Skin of body (tissue), 3 donors: ENCODE measurements at places on chromosomes 1 and 21.

- peak; percentile 24 for DNase-seq
Observed at GRCh38 chr1:27102707-27103468, 52.0 kb downstream of the SLC9A1 start.

- no peak for DNase-seq
Observed at GRCh38 chr1:239987103-239987745, 104.5 kb upstream of the FMN2 start.

GRCh38 chr1:6033986-6034749 lies 11.5 kb upstream of the KCNAB2 start:
- DNase-seq, result no peak

GRCh38 chr1:19113697-19114092 lies 96.4 kb downstream of the UBR4 start:
- DNase-seq, result peak; percentile 14

- no peak for DNase-seq
Observed at GRCh38 chr21:39523399-39523798, 71.6 kb downstream of the SH3BGR start.

DNA sequence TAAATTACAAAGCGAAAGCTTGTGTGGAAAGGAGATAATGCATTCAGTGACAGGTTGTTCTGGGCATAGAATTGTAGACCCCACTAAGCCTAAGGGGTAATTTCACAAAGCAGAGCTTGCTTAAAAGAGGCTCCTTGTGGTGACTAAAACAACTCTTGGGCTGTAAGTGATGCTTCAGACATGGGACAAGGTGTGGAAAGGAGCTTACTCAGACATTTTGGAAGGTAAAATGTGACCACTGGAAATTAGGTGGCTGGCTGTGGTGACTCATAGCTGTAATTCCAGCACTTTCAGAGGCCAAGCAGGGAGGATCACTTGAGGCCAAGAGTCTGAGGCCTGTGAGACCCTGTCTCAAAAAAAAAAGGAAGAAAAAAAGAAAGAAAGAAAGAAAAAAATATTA lies 51.1 kb upstream of the LRRC8C start:
- DNase-seq, result no peak

- no peak for DNase-seq
Observed at GRCh38 chr1:224529844-224530243, 86.3 kb upstream of the CNIH3 start.

DNA sequence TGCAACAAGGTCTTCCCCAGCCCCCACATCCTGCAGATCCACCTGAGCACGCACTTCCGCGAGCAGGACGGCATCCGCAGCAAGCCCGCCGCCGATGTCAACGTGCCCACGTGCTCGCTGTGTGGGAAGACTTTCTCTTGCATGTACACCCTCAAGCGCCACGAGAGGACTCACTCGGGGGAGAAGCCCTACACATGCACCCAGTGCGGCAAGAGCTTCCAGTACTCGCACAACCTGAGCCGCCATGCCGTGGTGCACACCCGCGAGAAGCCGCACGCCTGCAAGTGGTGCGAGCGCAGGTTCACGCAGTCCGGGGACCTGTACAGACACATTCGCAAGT lies 3.8 kb downstream of the ZBTB18 start:
- no peak for DNase-seq

DNA sequence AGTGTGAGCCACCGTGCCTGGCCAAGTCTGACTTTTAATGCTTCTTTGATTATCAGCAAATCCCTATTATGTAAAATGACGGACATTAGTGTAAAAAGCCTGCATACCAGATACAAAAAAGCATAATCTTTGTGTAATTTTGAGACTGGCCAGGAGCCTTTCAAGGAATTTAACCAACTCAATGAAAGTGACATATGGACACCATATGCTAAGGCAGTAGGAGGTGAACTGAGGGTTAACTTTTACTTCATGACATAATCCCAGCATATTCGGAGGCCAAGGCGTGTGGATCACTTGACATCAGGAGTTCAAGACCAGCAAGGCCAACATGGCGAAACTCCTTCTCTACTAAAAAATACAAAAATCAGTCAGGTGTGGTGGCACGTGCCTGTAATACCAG lies 94.6 kb downstream of the EIF4G3 start:
- DNase-seq, result no peak

GRCh38 chr1:192311281-192311680 lies 5.5 kb upstream of the RGS21 start:
- peak; percentile 9 for DNase-seq

GRCh38 chr1:65166572-65167305 lies 18.7 kb downstream of the AK4 start:
- no peak for DNase-seq

DNA sequence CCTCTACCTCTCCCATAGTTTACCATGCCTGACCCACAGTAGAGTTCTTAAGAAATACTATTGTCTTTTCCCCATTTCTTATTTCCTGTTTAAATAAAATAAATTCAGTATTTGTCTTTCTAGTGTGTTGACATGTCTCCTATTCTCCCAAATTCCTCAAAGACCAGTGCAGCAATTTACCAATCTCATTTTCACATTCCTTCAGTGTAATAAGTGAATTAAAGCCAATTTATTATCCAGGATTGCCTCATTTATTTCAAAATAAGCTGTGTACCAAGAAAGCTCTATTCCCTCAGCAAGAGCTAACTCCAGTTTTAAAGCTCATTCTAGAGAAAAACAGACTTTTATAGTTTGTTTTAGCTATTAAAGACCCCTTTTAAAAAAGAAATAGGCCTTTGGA lies 49.9 kb downstream of the DISC1 start:
- DNase-seq, result no peak

- DNase-seq, result peak; percentile 17
Observed at GRCh38 chr1:150813028-150813707, 5.1 kb upstream of the CTSK start.

GRCh38 chr1:90417126-90417525 lies 300.0 kb downstream of the BARHL2 start:
- no peak for DNase-seq

- no peak for DNase-seq
Observed at GRCh38 chr1:20404466-20404865, 81.5 kb downstream of the CAMK2N1 start.

- peak; percentile 68 for DNase-seq
Observed at GRCh38 chr1:1358433-1359271, at the start of gene MXRA8. MXRA8 (minus strand) TSS chr1:1358555; CDS start chr1:1358504, 51 bp downstream.

- DNase-seq, result no peak
Observed at GRCh38 chr1:166184897-166185296, 18.1 kb upstream of the FAM78B start.

DNA sequence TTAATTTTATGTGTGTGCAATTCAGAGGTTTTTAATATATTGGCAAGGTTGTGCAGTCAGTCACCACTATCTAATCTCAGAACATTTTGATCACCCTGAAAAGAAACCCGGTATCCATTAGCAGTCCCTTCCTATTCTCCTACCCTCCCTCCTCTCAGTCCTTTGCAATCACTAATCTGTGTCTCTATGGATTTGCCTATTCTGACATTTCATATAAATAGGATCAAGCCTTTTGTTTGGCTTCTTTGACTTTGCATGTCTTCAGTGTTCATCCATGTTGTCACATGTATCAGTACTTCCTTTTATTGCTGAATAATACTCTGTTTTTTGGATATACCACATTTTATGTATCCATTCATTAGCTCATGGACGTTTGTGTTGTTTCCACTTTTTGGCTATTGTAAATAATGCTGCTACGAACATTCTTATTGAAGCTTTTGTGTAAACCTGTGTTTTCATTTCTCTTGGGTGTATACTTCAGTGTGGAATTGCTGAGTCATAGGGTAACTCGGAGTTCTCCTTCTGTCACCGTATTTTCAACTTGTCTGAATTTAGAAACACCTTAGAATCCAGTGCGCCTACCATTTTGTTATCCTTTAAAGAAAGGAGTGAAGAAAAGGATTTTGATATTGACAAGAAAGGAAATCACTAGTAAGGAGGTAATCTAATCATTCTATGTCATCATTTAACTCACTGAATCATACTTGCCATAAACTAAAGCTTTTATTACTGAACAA lies 3.4 kb downstream of the CEP85 start:
- DNase-seq, result no peak

- DNase-seq, result no peak
Observed at GRCh38 chr1:53638360-53639035, 100.5 kb downstream of the GLIS1 start.

- DNase-seq, result peak; percentile 88
Observed at GRCh38 chr1:33364565-33364918, 43.6 kb upstream of the A3GALT2 start.

GRCh38 chr1:27643600-27644368 lies 8.8 kb upstream of the FGR start:
- DNase-seq, result peak; percentile 14
